Activated naive CD4-positive, alpha-beta T cell (primary cell): ENCODE measurements at places on chromosomes 2 and 18.

GRCh38 chr2:95082477-95082876 lies 39.1 kb downstream of the MRPS5 start:
- DNase-seq = no peak

GRCh38 chr2:12624905-12625598 lies 91.7 kb upstream of the TRIB2 start:
- peak; percentile 8 for DNase-seq

DNA sequence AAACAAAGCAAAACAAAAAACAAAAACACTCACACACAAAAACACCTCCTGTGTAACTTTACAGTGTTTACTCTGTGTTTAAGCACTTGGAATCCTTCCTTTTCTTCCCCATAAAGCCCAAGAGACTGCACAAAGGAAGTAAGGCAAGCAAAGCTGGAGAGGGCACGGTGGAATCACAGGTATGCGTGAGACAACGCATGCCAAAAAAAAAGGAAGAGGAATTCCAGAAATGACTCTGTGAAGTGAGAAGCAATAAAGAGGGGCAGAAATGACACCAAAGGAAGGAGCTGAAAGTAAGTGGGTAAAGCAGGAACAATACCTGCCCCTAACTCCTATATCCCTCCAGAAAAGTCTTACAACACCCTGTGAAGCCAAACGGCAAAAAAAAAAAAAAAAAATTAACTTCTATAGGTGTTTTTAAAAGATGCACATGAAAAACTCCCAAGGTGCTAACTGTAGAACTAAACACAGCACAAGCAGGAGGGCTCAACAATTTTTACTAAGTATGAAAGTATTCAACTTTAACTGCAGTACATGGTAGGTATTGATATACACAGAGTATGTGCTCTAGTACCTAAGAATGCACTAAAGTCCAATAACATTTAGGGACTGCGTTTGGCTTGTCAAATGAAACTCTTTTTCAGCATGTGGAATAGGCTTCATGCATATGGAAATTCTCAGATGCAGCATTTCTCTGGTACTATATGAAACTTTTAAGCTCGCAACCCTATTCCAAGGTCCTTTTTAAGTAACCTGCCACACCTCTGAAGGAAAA lies 9.1 kb downstream of the RND3 start:
- DNase-seq = no peak

DNA sequence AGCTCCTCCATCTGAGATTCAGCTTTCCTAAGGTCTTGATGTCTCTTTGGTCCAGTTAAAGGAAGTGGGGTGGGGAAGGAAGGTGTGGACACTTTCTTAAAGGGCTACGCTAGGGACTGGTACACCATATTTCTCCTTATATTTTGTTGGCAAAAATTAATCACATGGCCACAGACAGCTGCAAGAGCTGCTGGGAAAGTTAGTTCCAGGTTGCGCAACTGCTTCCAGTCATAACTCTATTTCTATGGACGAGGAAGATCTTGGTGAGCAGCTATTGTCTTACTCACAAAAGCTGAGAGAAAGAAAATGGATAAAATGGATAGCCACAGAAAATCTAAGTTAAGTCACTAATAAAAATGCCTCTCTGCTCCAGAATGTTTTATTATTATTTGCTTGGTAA lies 60.7 kb upstream of the PPM1B start:
- DNase-seq = no peak

DNA sequence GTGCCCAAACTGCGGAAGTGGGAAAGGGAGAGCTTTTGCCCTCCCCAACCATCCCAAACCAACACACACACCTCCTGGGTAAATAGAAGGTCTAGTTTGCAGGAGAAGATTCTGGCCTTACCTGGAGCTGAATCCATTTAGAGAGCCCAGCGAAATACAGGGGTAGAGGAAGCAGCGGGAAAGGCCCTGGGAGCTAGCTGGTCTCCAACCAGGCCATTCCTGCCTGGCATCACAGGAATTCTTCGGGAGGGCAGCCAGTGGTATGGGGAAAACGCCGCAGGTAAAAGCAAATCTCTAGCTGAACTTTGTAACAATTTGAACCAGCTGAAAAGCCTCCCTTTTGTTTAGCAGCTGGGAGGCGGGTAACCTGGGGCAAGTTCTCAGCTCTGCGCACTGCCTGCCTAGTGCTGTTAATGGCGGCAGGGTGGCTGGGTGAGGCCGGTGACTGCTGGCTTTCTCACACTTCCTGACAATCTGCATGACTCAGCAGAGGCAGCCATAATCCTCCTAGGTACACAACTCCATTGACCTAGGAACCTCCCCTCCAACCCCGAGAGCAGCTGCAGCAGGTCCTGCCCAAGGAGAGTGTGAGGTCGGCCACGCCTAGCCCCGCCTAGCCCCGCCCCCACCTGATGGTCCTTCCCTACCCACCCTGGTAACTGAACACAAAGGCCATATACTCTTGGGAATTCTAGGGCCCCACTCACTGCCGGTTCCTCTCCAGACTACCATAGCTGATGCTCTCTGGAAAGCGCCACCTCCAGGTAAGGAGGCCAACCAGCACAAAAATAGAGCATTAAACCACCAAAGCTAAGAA lies 483.8 kb upstream of the REG3G start:
- DNase-seq = no peak

- DNase-seq = no peak
Observed at GRCh38 chr2:238227587-238228032, 12.2 kb downstream of the HES6 start.

GRCh38 chr2:30310955-30311354 lies 79.6 kb downstream of the LBH start:
- DNase-seq = no peak

- no peak for DNase-seq
Observed at GRCh38 chr2:28399289-28399688, 6.6 kb downstream of the FOSL2 start.

DNA sequence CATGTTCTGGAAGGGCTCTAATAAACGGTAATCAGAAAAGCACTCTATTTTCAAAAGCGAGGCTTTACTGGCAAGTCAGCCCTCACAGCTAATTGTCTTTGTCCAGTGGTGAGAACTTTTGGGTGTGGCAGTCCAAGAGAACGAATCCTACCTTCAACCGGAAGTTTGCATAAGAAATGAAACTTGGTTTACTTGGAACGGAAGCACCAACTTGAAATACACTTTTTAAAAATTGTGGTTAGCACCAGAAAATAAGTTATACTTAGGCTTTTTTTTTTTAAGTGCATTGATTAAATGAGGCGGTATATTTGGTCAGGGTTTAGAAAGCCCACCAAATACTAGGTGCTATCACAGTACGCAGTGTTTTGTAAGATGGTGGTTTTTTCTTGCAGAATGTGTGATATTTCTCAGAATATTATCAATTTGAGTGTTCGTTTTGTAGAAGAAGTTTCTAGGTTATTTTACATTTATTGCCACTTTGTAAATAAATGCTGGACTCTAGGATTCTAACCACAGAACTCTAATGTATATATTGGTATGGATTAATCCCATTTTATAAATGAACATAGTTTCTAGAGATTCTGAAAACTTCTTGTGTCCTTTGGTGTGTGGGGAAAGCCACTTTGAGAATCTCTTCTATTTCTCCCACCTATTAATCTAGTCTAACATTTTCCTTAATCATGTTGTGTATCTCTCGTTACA lies 1.2 kb downstream of the MYL12A start:
- DNase-seq = no peak

DNA sequence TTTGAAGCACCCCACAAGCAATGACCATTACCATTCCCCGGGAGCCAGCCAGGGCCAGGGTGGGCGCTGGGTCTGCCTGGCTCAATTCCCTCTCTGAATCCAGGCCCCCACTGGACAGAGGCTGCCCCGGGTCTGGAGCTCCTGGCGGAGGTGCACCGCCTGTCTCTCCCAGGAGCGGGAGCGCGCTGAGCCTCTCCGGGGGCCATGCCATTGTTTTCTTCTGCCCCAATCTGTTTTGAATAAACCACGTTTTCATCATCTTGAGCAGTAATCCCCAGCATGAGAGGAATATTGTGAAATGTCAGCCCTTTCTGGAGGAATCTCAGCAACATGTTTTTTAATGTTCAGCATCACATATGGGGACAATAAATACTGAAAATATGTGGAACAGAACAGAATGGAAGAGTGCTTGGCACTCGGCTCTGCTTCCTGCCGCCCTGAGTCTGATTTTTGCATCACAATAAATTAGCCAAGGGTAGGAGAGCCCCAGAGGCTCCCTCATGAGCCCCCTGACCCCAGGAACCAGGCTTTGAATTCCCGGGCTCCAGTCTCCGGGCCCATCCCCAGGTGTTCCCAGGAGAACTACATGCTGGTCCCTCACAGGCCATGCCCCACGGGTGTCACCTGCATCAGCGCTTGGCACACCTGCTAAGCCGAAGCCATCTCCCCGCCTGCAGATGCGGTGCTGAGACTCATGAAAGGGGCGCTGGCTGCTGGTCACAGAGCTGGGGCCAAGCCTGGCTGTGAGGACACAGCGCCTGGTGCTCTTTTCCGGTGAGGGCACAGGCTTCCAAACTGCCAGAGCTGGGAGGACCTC lies 88.8 kb downstream of the INHBB start:
- no peak for DNase-seq

DNA sequence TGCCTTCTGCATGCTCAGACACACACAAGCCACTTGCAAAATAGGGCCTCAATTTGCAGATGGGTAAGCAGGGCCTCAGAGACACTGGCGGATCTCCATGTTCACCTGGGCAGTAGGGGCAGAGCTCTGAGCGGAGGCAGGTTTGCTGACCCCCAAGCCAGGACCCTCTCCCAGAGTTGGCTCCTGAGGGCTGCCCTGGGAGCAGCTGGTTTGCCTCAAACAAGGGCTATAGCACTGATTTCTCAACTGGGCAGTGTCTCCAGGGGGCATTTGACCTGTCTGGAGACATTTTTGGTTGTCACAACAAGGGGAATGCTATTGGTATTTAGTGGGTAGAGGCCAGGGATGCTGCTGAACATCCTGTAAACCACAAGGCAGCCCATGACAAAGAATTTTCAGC lies 11.6 kb downstream of the GLI2 start:
- no peak for DNase-seq

DNA sequence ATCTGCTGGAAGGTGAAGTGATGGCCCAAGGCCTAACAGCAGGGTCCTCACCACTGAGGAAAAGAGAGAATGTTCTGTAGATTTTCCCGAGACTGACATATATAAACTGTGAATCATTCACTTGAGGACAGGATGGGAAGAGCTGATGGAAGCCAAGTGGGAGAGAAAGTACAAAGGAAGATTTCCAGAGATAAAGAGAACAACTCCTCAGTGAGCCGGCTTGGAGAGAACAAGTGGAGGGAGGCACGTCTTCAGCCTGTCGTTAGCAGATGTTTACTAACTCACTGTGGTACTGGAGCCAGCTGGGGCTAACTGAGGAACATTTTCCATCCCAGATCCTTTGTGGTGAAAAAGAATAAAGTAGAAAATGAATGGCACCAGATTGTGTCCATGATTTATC lies 552.9 kb upstream of the TNP1 start:
- no peak for DNase-seq

- DNase-seq = no peak
Observed at GRCh38 chr18:54852780-54853675, 24.8 kb downstream of the RAB27B start.

GRCh38 chr2:104052356-104052755 lies 801.6 kb upstream of the POU3F3 start:
- DNase-seq = no peak

DNA sequence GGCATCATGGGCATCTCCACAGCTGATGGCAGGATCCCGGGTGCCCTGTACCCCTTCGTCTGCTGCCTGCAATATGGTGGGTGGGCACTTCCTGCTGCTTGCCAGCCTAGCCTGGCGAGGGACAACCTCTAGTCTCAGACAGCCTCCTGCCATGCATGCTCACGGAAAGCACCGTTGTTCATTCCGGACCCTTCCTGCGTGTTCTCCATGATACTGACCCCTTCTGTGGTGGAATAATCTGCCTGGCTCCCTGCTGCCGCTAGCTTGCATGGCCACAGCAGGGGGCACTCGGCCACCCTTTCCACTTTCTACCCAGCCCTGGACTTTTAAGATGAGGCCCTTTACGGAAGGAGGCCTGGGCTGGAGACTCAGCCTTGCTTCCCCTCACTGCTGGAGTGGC lies 12.0 kb downstream of the PCARE start:
- DNase-seq = no peak

DNA sequence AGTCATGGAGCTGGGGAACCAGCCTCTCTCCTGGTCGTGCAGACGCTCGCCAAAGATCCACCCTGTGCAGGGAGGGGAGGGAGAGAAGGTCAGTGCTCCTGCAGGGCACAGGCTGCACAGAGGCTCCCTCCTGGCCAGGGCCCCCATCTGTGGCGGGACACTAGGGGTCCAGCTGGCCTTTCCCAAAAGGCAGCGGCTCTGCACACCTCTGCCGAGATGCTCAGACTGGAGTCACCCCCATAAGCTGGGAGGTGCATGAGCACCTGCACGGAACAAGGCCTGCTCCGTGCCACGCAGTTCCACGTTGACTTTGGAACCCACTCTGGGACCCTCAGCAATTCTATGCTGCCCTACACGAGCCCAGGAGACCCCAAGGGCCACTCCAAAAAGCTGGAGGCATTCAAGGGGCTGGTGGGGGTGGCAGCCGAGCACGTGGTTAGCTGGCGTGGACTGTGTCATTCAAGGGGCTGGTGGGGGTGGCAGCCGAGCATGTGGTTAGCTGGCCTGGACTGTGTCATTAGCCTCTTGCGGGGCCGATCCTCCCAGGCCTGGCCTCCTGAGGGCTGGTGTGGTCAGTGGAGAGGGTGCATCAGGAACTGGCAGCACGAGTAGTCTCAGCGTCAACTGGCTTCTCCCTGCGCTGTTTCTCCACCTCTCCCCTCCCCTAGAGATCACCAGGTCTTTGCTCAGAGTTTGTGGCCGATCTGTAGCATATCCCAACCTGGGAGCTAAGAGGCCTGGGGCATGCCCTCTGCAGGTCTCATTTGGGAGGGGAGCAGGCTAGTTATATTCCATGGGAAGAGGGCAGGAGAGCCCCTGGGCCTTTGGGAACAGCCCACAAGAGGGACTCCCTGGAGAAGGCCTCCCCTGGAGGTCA lies 9.8 kb downstream of the SNORC start:
- DNase-seq = no peak

DNA sequence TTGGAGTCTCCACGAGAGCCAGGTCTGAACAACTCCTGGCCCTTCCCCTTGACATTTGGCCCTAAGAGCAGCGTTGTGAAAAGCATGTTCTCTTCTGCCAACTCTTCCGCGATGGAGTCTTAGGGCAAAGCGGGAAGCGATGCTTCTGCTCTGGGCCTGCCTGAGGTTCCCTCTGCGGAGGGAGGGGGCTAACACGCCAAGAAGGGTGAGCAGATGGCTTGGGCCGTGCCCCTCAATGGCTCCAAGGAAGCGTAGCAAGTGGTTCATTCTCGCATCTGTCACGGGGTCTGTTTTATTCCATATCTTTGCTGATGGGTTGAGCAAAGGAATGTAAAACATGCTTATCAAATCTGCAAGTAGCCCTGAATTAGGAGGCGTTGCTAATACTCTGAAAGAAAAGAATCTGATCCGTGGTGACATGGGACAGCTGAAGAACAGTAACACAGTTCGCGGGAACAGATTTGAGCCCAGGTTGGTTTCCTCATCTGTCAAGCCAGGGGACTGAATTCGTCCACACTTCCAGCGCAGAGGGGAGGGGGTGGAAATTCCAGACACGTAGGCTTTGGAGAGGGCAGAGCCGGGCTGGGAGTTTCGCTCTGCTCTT lies 38.0 kb downstream of the DNMT3A start:
- no peak for DNase-seq

- DNase-seq = no peak
Observed at GRCh38 chr2:18425210-18425703, 135.2 kb downstream of the RDH14 start.
